ENCODE measurements at places on chromosomes 16 and 17.

DNA sequence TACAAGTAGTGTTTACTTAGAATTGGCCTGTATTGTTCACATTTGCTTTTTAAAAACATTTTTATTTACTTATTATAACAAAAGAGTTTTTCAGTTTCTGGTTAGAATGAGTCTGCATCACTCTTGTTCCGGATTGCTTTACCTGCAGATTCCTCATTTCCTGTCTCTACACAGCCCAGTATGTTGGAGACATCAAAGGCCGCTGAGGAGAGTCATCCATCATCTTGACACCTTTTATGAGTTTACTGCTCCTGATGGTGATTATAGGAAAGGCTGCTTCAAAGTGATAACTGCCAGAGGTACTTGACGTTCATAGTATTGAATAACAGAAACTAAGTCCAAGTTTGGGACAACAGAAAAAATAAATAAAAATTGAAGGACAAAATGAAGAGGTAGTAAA, 490.5 kb upstream of the CA10 start:
- DNase-seq, result no peak

DNA sequence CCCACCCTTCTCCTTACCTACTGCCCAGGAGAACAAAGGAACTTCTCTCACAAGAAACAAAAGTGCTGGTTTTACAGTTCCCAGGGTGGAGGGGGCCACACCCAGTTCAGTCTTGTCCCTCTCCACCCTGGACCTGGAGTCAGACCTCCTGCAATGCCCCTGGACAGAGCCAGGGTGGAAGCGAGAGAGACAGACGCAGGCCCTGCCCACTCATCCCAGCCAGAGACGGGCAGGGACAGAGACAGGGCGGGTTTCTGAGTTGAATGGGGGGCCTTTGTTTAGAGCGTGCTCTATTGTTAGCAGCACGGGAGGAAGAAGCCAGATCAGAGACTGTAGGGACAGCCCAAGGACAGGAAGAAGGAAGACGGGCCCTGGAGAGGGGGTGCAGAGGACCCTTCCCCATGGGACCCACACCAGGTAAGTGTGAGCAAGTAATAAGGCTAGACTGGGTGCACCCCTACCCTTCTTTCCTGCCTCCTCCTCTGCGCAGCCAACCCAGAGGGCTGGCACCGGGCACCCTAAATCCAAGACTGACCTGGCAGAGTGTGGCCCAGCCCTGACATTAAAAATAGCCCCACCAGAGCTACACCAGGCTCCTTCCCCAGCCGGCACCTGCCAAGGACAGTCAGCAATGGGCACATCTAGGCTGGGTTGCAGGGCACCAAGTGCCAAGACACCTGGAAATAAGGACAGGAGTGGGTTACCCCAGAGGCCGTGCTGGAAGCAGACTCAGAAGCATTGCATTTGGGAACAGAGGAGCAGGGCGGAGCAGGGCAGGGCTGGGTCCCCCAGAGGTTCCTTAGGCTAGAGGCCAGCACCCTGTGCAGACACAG, 10.9 kb downstream of the JUP start:
- no peak for DNase-seq

DNA sequence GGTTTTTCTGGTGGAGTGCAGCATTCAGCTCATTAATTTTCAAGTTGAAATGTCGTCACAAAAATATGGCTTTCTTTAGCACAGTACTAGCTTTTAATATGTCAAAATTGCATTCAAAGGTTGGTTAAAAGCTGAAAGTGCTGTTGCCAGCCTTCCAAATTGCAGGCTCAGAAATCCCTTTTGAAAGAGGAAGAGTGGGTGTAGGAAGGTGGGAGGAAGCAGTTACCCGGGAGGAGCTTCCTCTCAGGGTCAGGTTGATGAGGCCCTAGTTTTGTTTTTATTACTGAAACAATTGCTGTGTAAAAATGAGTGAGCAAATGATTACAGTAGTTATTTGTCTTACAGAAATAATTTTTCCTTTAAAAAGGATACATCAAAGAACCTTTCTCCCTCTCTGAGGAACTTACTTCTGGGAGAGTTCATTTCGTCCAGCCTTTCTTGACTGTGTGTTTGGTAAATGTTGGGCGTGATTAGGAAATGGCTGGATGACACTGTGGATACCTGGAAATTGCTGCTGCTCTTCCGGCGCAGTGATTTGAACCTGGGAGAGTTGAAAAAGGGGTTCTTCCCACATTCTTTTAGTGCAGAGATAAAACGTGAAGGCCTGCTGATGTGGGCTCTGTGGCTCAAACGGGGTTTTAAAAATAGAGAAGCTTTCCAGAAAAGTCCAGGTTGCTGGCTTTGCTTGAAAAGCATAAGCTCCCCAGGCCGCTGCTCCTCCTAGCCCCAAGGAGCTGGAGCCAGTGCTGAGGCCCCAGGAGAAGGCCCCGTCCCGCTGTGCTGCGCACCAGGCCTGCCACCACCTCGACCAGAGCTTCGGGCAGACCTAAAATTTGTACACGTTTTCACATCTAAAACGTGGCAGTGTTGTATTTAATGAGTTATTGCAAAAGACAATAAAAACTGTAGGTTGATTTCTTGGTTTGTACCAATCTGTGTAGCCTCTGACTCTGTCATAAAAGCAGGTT, 41.7 kb downstream of the SEC14L1 start:
- DNase-seq, result no peak

- no peak for DNase-seq
Observed at GRCh38 chr16:86566966-86567700, 504 bp downstream of the FOXC2 start.

DNA sequence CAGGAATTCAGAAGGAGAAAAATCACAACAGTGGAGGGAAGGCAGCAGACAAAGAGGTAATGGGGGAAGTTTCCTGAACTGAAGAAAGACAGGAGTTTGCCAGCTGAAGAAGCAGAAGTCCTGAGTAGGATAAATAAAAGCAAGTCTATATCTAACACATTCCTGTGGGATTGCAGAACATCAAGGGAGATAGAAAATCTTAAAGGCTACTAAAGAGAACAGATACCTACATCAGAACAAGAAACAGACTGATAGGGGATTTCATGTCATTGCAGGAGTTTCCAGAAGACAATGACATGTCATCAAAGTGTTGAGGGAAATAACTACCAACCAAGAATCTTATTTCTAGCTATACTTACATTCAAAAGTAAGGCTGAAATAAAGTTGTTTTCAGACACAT, 21.3 kb upstream of the CRYBA1 start:
- DNase-seq, result no peak

All from activated CD4-positive, alpha-beta T cell treated with anti-CD3 and anti-CD28 coated beads, Interleukin-2, amount 50 U/mL, for 4 hours (primary cell).